ENCODE measurements at places on chromosomes 16 and 17.

DNA sequence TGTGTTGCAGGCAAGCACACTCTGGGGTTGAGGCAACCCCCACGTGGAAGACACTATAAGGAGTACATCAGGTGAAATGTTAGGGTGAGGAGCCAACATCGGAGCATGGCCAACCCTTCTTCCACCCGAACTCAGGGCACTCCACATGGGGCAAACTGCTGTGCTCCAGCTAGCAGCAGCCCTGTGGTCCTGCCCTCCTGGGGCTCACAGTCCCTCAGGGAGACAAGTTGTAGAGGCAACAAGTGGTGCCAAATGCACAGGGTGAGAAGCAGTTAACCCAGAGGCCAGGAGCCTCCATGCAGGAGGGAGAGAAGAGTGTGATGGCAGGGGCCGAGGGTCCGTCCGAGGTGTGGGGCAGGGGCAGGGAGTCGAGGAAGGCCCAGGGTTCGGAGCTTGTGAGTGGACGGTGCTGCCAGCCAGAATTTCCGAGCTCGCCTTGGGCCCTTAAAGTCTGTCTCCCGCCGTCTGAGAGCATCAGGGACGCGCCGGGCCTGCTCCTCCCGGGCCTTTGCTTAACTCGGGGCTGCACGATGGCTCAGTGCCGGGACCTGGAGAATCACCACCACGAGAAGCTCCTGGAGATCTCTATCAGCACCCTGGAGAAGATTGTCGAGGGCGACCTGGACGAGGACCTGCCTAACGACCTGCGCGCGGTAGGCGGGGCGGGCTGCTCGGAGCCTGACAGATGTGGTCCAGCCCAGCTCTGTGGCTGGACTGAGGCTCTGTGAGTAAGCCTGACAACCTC lies 32.3 kb downstream of the ATPAF2 start:
- no peak for DNase-seq

GRCh38 chr17:42692489-42692888 lies 10.2 kb downstream of the CNTNAP1 start:
- no peak for DNase-seq

DNA sequence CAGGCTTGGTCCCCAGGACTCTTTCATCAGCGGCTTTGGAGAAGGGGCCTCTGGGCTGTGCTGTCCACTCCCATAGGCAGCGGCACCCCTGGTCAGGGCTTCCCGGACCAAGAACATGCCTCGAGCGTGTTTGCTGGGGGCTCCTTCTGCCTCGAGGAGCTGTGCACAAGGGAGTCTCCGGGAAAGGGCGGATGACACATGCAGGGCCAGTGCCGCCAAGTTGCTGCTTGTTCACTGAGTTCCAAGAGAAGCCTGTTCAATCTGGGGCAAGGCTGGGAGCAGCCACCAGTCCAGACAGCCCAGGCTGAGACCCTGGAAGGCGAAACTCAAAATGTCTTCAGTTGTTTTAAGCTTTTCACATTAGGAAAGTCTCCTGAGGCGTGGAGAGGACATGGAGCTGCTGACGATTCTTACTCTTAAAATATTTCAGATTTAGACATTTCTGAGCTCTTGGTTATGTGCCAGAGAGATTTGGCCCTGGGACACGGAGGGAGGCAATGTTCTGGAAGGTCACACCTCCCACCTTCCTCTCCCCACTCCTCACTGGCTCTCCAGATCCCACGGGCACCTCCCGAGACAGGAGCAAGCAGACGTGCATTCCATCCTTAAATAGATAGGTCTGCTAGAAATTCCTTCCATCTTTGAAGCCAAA lies 84.5 kb upstream of the ZNF469 start:
- no peak for DNase-seq

DNA sequence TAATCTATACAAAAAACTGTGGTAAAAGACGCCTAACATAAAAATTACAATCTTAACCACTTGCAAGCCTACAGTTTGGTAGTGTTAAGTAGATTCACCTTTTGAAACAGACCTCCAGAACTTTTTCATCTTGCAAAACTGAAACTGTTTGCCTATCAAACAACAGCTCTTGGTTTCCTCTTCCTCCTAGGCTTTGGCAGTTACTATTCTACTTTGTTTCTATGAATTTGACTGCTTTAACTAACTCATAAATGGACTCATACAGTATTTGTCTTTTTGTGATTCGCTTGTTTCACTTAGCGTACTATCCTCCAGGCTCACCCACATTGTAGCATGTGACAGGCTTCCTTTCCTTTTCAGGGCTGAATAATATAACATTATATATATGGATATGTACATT lies 97.0 kb downstream of the PRKCA start:
- no peak for DNase-seq

DNA sequence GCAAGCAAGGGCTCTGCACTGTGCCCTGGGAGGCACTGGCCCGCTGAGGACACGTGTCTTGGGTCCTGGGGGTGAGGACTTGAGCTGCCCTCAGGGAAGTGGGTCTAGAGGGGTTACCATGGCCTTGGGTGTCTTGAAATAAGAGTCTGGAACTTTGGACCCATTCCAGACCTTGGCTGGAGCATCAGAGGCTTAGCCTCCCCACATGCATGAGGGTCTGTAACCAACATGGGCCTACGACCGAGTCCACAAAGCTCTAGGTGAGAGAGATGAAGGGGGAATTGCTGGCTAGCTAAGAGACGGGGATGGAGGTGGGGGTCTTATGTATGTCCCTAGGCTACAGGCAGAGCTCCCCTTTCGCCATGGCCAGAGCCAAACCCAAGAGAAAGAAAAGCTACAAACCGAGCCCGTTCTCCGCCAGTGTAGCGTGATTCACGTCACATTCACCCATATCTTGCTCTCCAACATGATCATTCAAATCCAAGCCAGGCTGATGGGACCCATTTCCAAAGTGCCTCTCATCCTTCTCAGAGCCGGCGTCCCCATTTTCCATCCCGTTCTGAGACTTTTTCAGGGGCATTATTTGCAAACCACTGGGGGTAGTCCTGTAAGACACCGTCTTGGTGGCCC lies 120.1 kb downstream of the CDYL2 start:
- no peak for DNase-seq

DNA sequence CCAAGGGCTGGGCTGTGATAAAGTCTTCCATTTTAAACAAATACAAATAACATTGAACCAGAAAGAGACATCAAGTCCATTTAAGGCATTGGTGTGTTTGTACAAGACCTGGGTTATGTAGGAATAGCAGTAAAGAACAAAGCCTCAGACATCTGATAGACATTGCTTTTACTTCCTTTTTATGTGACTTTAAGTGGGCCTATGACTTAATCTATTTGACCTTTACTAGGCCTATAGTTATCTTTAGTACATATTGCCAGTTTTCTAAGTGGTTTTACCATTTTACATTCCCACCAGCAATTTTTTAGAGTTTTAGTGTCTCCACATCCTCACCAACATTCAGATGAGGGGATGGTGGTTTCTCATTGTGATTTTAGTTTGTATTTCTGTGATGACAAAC lies 298.8 kb downstream of the ZFHX3 start:
- DNase-seq, result no peak

DNA sequence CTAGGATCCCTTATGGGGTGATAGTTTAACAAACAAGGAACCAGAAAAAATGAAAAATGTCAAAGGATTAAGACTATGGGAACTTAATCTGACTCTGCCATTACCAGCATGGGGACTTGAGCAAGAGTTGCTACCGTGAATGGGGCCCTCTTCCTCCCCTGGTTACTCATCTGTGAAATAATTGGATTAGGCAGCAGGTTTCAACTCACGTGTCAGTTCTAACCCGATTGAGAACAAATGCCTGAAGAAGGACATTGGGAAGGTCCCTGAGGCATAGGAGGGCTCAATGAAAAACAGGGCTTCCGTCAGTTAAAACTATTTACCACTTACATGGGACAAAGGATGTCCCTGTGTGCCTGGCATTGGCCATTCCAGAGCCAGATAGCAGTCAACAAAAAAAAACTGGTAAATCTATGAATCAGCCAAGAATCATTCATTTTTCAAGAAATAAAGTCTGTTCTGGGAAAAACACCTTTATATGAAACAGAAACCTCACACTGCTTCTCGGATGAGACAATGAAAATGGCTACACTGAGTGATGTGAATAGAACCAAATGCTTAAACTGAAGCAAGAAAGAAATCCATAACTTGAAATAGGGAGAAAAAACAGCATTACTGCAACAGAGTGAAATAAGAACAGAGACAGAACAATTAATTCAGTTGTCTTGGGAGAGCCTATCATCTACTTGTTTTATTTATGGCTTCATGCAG lies 104.3 kb downstream of the ADAMTS18 start:
- DNase-seq, result no peak

GRCh38 chr16:1534021-1535020 lies 855 bp downstream of the TMEM204 start:
- DNase-seq, result no peak

DNA sequence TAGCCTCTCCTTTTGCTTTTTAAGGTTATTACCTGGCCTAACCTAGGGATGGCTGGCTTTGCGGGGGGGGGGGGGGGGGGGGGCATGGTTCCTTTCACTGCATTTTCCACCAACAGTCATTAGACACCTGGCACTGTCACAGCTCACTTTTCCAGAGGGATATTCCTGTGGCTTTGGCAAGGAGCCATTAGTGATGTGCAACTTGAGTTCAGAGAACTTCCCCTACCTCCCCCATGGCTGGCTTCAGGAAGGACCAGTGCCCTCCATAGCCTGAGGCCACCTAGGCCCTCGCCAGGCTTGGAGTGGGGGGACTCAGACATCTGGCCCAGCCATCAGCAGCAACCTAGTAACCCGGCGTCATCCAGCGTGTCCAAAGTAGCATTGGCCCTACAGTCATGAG lies 234.6 kb downstream of the CPPED1 start:
- no peak for DNase-seq

GRCh38 chr17:29958947-29959657 lies 17.7 kb downstream of the EFCAB5 start:
- no peak for DNase-seq

GRCh38 chr16:2162676-2163118 lies 7.1 kb downstream of the TRAF7 start:
- DNase-seq, result no peak

DNA sequence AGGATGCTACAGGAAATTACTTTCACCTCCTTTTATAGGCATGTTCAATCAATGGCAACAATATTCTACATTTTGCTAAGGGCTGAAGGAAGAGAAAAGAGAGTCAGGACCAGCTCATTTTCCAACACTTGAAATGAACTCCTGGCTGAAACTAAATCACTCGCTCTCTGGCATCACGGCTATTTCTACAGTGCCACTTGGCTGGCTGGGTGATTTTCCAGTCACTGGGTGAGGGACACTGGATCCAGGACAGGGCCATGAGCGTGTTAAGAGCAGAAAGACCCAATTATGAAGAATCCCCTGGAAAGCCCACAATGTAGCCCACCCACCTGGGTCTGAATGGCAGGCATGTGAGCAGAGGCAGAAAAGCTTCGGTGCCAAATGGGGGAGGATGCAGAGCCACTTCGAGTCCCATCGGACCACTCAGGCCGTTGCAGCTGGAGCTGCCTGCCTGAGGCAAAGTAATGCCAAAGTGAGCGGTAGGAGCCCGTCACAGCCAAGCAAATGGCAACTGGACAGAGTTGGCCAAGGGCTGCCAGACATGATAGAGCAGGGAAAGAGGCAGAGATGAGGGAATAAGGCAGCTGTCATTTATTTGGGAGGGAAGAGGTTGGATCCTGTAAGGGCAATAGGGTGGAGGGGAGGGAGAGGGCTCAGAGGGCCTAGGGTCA lies 246.2 kb downstream of the STX8 start:
- no peak for DNase-seq

DNA sequence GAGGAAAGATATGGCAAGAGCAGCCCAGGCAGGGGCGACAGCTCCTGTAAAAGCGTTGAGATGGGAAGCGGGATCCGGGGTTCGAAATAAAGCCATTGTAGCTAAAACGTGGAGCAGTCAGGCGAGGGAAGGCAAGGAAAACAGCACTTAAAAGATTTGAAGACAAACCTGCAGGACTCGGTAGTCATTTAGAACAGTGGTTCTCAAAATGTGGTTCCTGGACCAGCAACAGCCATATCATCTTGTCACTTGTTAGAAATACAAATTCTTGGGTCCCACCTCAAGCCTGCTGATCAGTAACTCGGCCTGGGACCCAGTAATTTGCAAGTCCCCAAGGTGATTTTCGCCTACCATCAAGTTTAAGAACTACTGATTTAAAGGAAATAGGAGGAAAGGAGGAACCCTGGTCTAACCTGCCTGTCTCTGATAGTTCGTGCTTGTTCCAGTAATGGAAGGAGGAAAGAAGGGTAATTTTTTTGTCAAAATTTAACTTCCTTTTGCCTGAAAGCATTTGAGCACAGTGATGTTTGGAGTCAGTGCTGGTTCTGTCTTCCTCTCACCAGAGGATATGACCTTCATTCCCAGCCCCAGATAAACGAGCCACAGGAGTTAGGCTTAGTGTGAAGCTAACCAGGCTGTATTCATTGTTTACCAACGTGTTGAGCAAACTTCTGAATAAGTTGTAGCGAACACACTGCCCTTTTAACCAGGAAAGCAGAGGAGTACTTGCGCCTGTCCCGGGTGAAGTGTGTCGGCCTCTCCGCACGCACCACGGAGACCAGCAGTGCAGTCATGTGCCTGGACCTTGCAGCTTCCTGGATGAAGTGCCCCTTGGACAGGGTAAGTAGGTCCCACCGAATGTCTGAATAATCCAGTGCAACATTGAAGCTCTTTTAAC lies 1.1 kb downstream of the ORC6 start:
- no peak for DNase-seq

DNA sequence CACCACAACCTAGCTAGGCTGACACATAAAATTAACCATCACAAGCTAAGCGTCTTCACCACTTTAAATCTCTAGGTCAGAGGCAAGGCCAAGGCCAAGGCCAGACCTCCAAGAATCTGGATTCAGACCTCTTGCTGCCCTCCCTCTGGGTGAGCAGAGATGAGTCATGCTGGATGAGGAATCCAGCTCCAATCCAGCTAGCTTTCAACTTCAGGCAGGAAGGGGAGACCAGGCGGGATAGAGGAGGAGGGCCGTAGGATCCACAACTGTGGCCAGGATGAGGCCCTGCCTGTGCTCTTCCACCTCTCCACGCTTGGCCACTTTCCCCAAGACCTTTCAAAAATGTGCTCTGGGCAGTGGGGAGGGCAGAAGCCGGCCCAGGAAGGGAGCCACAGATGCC lies 14.7 kb downstream of the LRRC75A start:
- no peak for DNase-seq

GRCh38 chr16:81443688-81444447 lies 740 bp upstream of the CMIP start:
- DNase-seq, result no peak

DNA sequence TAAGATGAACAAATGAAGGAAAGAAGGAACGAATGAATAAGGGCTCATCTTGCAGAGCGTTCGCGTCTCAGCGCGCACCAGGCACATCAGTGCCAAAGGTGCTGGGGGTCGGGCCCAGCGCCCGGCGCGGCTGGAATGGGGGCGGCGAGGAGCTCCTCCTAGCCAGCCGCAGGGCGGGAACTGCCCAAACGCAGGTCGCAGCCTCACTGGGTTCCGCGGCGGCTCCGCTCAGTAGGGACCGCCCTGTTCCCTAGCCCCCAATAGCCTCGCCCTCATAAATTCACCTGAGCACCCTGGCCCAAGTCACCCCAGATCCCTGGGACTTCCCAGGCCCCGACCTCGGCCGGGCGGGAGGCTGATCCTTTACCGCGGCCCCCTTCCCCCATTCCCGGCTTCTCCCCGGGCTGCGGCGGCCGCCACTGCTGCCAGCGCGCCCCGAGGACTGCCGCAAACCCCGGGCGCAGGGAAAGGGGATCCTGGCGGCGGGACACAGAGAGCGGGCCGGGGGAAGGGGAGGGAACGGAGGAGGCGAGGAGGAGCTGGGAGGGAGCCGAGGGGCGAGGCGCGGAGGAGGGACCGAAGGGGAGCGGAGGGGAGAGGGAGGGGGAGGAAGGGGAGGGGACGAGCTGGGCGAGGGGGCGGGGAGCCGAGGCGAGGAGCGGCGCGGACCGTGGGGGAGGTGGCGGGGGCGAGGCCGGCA lies 377 bp upstream of the CRHR1 start:
- DNase-seq, result no peak

GRCh38 chr17:54967621-54968261 lies 713 bp downstream of the COX11 start:
- DNase-seq, result no peak

All from activated CD4-positive, alpha-beta T cell treated with anti-CD3 and anti-CD28 coated beads, Interleukin-2, amount 50 U/mL, for 1 hour (primary cell).